ENCODE measurements at places on chromosomes 11 and 22. TPM values are rescaled to one million over a fixed set of nuclear protein-coding genes. Genes with fewer than 3 reads are reported as not detected.

- no peak for DNase-seq
Observed at GRCh38 chr11:85132851-85133585, 494.1 kb downstream of the DLG2 start.

DNA sequence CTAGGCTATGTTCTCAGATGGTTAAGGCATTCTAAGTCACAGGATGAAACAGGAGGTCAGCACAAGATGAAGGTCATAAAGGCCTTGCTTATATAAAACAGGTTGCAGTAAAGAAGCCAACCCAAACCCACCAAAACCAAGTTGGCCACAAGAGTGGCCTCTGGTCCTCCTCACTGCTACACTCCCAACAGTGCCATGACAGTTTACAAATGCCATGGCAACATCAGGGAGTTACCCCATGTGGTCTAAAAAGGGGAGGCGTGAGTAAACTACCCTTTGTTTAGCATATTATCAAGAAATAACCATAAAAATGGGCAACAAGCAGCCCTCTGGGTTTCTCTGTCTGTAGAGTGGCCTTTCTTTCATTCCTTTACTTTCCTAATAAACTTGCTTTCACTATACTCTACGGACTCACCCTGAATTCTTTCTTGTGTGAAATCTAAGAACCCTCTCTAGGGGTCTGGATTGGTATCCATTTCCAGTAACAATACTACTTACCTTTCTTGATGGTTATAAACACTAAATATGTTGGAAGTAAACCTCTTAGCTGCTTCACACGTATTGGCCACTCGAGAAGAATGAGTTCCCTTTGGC is 1237.9 kb downstream of the FAM181B start:
- no peak for DNase-seq

DNA sequence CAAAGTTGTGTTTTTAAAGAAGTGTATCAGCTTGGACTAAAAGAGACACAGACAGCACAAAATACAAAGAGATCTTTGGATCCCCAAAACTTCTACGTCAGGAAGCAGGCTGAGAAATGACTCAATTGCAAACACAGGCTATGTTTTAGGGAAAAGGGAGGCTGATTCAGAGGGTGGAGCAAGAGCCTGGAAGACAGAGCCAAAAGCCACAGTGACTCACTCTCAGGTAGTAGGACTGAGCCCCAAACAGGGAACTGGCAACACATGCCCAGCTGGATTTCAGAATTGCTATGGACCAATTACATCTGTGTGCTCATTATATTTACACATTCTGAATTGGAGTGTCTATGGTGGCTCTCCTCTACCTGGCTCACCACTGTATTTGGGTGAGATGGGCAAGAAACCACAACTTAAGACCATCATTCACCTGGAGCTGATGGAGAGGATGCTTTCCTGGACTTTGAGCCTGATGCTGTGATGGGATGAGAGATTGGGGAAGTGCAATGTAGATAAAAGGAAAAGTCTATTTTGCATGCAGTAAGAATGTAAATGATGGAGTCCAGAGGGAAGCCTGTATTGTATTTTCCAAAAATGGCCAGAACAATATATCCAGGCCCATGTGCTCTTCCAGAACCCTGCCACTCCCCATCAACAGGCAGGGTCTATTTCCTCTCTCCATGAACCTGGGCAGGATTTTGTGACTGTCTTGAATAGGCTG is 20.8 kb upstream of the LINC01488 start:
- no peak for DNase-seq

DNA sequence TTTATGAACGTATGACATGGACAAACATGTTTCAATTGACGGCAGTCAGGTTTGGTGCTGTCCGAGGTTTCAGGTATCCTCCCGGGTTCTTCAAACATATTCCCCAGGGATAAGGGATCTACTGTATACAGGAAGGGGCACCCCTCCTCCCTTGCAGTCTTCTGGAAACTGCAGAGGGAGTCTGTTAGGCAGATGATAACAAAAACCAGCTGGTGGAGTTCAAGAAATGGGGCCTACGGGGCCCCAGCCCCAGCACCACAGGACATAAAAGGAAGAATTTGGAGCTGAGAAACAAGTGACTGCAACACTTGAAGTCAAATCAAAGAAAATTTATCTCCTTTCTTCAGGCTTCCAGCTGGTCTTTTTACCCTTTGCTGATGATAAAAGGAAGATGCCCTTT is 32.1 kb downstream of the SNU13 start:
- DNase-seq, result no peak

DNA sequence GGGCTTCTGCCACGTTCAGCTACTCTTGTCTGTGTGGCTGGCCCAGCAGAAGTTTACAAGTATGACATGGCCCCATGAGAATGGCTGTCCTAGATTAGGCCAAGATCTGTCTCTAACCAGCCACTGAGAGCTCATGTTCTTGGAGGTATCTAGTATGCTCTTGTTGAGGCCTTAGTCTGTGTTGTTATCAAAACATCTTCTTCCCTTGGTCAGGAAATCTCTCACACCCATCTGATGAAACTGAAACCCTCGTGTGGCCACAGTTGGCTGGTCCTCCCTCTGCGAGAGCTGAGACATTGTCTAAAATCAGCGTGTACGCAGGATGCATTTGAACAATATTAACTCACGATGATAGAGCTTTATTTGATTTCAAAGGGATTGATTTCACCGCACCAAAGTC is 109.0 kb upstream of the NNMT start:
- no peak for DNase-seq

Gene OR52I2
- not detected for total RNA-seq

Gene ACRV1
- not detected for total RNA-seq

Gene NPAS4
- total RNA-seq, result not detected

Gene SGSM1
- total RNA-seq, result 0.07 TPM

Gene LRRC56
- total RNA-seq, result 2.2 TPM

Gene TEX54
- not detected for total RNA-seq

Gene SAC3D1
- total RNA-seq, result 17.6 TPM
